ENCODE measurements at places on chromosomes 2 and 18.

DNA sequence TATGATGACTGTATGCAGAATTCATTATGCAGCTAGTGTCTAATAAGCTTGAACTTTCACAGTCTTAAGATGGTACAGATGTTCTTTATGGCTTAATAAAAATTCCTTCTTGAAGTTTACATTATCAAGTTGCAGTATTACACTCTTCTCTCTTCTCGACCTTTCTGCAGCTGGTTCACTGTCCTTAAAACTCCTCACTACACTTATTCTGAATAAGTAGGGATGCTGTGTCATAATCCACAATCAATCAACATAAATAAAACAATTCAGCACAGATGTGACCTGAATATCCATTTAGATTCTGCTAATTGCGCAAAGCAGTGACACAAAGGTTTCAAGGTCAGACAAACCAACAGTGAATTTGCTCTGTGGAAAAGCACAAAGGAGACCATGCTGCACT is 356.8 kb downstream of the SUCLG1 start:
- no peak for DNase-seq

GRCh38 chr2:68465081-68465916 is 1.8 kb downstream of the FBXO48 start:
- DNase-seq: no peak

DNA sequence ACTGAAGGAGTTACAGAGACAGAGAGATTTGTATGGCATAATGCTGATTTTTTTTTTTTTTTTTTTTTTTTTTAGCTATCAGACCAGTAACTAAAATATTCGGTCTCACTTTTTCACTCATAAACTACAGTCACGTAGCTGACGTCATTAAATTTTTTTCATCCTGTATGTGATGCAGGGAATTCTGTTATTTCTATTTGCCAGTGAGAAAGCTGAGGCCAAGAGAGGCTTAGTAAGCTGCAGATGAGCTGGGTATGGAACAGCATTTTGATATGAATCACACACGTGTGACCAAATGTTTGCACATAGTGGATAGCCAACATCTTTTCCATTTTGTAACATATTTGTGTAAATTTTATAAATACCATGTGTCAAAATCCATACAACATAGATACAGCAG is 79.1 kb upstream of the EPB41L3 start:
- no peak for DNase-seq

DNA sequence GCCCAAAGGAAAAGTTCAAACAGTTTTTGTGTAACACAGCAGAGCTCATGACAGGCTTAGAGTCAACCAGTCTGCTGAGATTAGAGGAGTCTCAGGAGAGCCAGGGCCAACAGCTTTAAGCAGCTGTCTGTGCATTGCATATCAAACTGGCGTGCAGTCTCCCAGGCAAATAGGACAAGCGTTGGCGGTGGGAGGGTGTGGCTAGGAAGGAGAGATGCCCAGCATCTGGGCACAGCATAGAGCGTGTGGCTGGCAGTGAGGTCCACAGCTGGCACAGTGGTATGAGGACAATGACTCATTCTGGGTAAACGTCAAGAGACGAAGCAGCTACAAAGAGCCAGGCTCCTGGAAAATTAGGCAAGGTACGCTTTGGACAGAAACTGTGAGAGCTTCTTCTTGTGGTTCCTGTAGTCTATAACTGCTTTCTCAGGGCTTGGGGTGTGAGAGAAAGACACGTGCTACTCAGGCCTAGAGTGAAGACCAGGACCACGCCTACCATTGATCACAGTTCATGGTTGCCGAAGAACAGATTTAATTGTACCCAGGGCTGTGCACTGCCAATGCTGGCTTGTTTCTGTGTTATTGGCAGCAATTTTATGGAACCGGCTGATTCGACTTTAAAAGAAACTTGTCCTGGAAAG is 14.8 kb downstream of the ZAP70 start:
- no peak for DNase-seq

DNA sequence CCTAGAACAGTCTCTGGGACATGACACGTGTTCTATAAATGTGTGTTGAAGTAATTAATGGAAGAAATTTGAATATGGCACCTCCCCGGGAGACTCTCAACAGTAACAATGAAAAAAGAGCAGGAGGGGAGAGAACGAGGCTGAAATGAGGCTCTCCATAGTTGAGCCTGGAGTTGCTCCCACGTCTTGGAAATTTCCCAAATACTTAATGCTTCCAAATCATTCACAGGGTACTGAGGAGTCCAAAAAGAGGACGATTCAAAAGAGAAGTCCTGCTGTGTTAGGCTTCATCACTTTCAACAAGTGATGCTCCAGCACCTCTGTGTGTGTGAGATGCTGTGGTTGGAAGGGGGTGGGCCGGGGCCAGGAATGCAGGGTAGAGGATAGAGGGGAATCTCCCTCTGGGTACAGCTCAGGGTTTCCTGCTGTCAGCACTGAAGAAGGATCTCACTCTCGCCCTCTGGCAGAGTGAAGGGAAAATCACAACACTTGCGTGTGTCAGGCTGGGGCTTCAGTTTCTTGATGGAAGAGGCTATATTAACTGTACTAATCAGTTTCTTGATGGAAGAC is 18.1 kb upstream of the ZNF407 start:
- no peak for DNase-seq

DNA sequence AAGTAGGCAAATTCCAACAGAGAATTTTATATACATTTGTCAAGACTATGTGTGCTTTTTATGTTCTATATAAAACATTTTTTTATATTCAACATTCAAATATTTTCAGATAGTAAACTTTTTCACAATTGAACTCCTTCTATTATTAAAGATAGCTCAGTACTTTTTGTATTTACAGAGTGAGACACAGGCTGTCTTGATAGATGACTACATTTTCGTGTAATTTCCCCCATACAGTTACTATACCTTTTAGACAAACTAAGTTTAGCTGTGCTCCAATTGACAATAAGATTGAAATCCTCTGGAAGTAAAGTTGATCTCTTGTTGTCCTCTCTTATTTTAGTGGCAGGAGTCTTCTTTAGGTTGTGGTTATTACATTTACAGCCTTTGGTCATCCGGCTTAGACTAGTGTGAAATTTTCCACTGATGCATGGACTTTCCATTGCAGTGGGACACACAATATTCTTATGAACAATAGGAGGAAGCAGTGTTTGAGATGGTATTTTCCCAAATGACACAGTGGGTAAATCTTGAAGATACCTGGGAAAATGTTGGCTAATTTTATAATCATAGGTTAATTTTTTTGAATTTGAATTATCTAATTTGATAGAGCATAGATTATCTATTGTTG is 21.0 kb downstream of the ZSWIM2 start:
- no peak for DNase-seq

DNA sequence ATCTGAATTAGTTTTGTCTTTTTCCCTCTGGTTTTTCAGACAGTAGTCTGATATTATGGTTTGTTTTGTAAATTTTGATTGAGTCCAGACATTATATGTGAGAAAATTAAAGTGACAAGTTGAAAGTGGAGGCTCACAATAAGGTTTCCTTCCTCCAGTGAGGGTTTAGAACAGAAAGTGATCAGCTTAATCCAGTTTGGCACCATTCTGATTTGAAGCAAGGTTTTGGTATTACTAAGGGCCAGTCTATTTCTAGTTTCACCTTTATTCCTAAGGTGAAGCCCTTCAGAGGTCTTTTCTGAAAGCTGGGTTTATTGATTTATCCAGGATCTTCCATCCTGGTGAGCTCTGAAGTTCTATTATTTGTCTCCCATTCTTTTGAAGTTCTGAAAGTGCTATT is 68.7 kb downstream of the CDC42EP3 start:
- DNase-seq: no peak

DNA sequence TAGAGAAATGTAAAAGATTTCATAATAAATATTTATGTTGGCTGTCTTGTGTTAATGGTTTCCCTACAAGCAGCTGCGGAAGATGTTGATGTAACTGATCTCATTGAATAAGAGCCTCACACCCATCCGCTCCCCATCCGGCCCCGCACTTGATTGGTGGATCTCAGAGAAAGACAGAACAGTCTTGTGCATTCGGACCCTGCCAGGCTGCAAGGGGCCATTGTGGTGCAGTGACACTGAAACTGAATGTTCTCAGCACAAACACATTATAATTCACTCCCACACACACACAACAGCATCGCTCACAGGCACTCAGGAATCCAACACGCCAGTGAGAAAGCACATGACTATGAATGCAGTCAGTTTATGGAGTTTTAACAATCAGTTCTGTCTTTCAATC is 47.8 kb downstream of the PRELID3A start:
- DNase-seq: no peak

GRCh38 chr2:226849349-226849748 is 13.5 kb downstream of the RHBDD1 start:
- DNase-seq: no peak

GRCh38 chr18:62757399-62758010 is 42.2 kb downstream of the PHLPP1 start:
- no peak for DNase-seq

GRCh38 chr2:113156278-113157117 is 17.3 kb upstream of the PSD4 start:
- DNase-seq: no peak

DNA sequence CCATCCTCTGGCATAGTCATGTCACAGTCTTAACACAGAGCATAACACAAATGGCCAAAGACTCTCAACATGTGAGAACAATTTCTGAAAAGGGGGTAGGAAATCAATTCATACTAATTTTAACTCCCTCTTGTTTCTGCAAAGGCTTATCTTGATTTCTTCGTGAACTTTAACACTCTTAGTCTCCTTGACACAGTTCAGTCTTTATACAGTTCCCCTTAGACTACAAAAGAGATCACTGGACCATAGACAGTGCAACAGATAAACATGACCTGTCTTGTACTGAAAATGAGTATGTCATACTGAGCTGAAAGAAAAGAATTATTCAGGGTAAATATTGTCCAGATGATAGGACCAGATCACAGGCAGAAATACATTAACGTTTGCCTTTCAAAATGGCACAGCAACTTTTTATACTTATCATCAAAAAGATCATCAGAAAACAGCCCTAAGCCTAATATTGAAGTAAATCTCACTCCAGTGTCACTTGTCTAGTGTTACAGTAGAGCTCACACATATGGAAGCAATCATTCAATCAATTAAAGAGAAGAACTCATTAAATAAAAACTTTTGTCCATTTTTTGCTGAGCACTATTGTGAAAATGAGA is 56.4 kb upstream of the VRK2 start:
- DNase-seq: no peak

DNA sequence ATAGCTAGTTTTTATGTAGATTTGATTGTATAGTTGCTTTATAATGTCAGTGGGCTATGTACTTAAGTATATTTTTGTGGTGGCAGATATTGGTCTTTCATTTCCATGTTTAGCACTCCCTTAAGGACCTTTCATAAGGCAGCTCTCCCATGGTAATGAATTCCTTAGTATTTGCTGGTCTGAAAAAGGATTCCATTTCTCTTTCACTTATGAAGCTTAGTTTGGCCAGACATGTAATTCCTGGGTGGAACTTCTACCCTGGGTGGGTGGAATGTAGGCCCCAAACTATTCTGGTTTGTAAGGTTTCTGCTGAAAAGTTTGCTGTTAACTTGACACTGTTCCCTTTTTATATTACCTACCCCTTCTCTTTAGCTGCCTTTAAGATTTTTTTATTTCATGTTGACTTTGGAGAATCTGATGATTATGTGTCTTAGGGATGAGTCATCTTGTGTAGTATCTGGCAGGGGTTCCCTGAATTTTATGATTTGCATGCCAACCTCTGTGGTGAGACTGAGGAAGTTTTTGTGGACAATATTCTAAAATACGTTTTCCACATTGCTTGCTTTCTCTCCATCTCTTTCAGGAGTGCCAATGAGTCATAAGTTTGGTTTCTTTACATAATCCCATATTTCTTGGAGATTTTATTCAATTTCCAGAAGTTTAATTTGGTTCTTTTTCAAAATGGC is 65.4 kb upstream of the VRK2 start:
- no peak for DNase-seq

GRCh38 chr2:46225150-46225625 is 72.0 kb upstream of the EPAS1 start:
- no peak for DNase-seq

- no peak for DNase-seq
These were observed 98.4 kb downstream of the CDK15 start for GRCh38 chr2:201904538-201905420.

DNA sequence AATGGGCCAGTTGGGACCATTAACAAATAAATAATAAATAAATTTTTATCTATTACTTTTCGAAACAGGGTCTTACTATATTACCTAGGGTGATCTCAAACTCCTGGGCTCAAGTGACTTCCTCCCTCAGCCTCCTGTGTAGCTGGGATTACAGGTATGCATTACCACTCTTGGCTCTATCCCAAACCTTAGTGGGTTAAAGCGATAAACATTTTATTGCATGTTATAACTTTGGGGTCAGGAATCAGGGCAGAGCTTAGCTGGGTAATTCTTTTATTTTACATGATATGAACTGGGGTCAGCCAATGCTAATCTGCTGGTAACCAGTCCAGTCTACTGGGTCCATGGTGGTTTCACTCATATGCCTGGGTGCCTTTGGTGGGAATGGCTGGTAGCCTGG is 127.8 kb downstream of the MYO3B start:
- DNase-seq: no peak

- peak; percentile 48 for DNase-seq
These were observed 9.7 kb downstream of the SMAD7 start for GRCh38 chr18:48940854-48941611.

DNA sequence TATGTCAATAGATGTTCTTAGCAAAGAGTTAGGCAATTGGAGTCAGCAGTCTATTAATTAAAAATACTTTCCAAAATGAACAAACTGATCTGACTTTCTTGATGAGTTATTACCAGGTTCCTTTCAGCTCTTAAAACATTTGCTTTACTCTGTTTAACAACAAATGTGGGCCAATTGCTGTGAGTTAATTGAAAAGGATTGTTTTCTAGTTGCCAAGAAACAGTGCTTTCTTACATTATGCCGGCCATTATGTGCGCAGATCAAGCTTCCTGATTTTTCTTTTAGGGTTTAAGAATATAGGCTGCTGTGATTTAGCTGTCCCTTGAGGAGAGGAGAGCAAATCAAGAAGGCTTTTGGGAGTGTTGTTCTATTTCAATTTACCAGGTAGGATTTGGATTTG is 50.5 kb upstream of the ITPRID2 start:
- no peak for DNase-seq

- no peak for DNase-seq
These were observed 7.3 kb downstream of the SPR start for GRCh38 chr2:72894514-72894913.

Data from stimulated activated CD4-positive, alpha-beta T cell treated with anti-CD3 and anti-CD28 coated beads, Interleukin-2, amount 100 ng/mL, for 48 hours (primary cell).